Right renal cortex interstitium (tissue), 3 donors: ENCODE measurements at places on chromosomes 7 and 10.

DNA sequence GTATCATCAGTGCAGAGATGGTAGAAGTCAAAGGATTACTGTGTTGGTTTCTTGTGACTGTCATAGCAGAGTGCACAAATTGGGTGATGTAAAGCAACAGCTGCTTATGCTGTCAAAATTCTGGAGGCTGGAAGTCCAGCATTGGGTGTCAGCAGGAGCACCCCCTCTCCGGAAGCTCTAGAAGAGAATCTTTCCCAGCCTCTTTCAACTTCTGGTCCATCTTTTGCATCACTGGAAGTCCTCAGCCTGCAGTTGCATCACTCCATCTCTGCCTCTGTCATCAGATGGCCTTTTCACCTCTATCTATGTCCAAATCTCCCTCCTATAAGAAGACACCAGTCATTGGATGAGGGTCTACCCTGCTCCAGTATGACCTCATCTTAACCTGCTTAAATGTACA, 35.8 kb upstream of the GALNTL5 start:
- no peak for DNase-seq

- DNase-seq = no peak
Observed at GRCh38 chr7:112286250-112287086, 80.0 kb downstream of the ZNF277 start.

- no peak for DNase-seq
Observed at GRCh38 chr7:42964849-42965805, 33.0 kb downstream of the MRPL32 start.

- DNase-seq = no peak
Observed at GRCh38 chr10:44046605-44047004, 338.3 kb downstream of the CXCL12 start.

- DNase-seq = no peak
Observed at GRCh38 chr10:131585761-131586160, 274.2 kb upstream of the TCERG1L start.

DNA sequence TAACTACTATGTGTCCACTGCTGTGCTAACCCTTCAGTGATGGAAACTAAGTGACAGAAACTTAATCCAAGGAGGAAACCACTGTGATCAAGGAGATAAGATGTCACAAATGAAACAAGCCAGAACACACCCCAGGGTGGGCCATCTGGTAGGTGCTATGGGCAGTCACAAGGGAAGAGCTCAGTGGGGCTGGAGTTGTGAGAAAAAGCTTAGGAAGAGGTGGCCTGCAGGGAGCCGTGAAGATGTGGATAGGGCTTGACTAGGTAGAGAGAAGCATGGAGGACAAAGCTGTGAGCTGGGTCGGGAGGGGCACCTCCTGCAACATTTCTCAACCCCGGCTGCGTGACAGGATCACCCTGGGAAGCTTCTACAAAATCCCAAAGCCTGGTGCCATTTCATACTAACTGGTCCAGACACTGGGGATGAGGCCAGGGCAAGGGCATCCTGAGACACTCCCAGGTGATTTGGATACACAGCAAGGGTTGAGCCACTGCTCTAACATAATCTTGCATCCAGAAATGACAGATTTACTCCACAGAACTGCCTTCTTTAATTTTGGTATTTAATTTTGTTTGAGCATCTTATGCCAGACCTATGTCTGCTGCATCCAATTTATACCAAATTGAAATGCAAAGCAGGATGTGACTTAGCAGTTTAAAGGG, 69.3 kb downstream of the OSBPL3 start:
- DNase-seq = no peak

- DNase-seq = no peak
Observed at GRCh38 chr7:21967598-21968003, 21.9 kb upstream of the CDCA7L start.

GRCh38 chr7:144437370-144438191, 34.1 kb upstream of the NOBOX start:
- DNase-seq = peak; percentile 62
